Osteoblast (primary cell): ENCODE measurements at places on chromosomes 13 and 19. TPM values are rescaled to one million over a fixed set of nuclear protein-coding genes. Genes with fewer than 3 reads are reported as not detected.
A peak's percentile ranks its signal among the peaks of the same experiment; 100 is the strongest.

Gene WDR87
- not detected in 2 replicates for total RNA-seq

Gene ZNF586
- 19.5 and 21.5 TPM in 2 replicates for total RNA-seq

Gene B3GNT8
- 0.59 and 0.72 TPM in 2 replicates for total RNA-seq

DNA sequence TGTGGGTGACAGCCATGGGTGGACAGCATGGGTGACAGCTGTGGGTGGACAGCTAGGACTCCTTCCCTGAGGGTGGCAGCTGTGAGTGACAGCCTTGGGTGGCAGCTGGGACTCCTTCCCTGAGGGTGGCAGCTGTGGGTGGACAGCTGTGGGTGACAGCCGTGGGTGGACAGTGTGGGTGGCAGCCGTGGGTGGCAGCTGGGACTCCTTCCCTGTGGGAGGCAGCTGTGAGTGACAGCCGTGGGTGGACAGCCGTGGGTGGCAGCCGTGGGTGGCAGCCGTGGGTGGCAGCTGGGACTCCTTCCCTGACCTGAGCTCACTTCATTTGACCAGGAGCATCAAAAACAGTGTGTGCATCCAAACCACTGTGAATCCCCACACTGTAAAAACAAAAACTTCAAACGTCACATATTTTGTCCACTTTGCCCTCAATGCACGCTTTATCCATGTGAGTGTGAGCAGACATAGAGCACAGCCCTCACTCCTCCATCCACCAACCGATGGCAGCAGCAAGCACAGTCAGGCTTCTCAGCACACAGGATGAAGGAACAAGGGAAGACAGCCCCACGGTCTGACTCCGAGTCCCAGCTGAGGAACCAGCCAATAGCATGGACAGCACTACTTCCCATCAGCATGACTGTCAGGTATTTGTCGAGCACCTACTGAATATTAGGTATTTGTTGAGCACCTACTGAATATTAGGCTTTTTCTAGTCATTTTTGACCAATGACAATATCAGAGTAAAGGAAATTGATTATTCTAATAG, 1.6 kb upstream of the CFAP97D2 start:
- DNase-seq, result peak; percentile 83
